Right renal cortex interstitium (tissue), 3 donors: ENCODE measurements at places on chromosomes 11 and 22. TPM values are rescaled to one million over a fixed set of nuclear protein-coding genes. Genes with fewer than 3 reads are reported as not detected.

Gene KRTAP5-10
- 0.24 TPM for polyA plus RNA-seq

- no peak for DNase-seq
Measured at GRCh38 chr11:13924801-13925327, 37.7 kb upstream of the SPON1 start.

DNA sequence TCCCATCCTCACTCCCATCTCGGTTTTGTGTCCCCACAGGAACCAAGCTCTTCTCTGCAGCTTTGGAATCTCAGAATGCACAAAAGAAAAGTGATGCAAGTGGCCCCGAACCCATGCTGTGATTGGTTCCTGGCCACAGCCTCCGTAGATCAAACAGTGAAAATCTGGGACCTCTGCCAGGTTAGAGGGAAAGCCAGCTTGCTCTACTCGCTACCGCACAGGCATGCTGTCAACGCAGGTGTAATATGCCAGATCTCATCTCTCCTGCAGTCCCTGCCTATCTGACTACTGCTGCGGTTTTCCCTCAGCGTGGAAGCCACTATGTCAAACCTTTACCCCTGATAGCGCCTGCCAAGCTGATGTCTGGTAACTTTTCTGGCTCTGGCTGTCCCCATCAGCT lies 200.5 kb upstream of the LRRC4C start:
- no peak for DNase-seq

- no peak for DNase-seq
Measured at GRCh38 chr11:104614961-104615360, 283.3 kb downstream of the CASP12 start.

DNA sequence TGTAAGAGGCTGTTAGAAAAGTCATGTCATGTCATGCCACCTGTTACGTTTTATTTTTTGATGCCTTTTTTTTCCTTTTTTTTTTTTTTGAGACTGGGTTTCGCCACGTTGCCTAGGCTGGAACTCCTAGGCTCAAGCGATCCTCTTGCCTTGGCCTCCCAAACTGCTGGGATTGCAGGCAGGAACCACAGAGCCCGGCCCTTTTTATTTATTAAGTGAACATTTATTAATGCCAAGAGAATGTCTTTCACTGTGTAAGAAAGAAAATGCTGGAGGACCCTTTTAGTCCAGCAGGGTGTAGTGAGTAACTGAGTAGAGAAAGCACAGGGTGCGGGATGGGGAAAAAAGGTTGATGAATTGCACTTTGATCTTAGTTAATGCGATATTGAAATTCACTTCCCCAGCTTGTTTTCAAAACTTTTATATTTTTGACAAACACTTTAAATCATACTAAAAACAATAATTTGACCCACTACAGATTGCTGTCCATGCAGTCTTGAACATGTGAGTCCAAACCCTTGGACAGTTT lies 2.3 kb upstream of the XBP1 start:
- DNase-seq, result no peak

DNA sequence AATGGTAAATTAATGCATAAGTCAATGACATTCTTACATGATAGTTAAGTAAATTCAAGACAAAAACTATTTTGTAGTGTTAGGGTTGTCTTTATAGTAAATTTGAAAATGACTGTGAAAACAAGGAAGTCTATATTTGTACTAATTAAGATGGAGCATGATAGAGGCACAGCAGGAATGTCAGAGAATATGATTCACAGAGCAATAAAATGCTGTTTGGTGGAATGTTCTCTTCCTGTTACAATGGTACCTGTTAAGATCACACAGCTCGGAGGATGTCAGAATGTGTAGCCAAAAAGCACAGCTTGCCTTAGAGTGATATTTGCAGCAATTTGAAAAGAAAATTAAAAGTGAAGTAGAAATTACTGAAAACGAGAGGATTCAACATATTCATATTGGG lies 2339.7 kb upstream of the RAG2 start:
- DNase-seq, result no peak

DNA sequence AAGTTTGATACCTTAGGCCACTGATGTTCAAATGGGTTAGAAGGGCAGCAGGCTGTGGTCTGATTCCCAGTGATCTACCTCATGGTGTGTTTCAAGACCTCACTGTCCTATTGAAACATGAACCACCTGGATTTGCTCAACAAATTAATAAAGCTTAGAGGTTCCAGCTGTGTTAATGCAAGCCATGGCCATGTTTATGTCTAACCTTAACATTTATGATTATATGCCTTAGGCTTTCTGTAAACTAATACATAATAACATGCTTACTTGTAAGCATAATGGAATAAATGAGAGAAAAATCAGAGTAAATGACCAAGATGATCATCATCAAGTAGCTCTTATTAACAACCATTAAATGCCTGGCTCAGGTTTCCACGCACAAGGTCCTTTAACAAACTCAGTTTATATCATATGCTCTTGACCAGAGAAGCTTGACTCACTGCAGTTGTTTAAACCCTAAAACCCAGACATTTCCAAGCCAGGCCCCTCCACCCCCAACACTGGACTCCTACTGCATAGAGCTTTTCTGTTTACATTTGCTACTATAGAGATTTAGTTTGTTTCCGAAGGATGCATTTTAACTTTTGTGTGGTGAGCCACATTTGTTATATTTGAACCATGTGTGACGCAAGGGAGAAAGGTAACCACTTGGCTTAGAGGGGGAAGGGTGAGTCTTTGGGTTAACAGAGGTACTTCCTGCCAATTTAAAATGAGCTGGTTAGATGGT lies 43.7 kb downstream of the KREMEN1 start:
- no peak for DNase-seq

Gene OR4B1
- polyA plus RNA-seq, result not detected

- no peak for DNase-seq
Measured at GRCh38 chr11:65398362-65398910, 12.0 kb downstream of the FRMD8 start.

- DNase-seq, result no peak
Measured at GRCh38 chr11:71252269-71252769, at the start of gene SHANK2. Gene SHANK2, minus strand, starts transcription at chr11:71252577. Its CDS starts 105,251 bp downstream, at chr11:71147326.

DNA sequence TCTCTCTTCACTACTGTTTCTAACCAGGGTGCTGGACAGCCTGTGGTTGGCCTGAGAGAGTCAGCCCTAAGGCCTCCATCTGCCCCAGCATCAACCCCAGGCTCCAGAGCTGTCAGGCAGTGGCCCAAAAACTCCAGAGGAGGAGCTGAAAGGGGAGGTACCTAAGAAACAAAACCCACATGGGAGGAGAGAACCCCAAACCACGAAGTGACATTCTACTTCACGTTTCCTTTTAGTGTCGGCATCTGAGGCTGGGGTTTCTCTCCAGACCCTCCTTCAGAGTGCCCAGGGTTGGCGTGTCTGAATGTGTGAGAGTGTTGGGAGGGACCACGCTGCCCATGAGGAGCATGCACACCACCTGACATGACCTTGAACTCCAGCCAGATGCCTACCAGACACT lies 69.8 kb upstream of the NNMT start:
- DNase-seq, result no peak
